Left lung (tissue), 14 donors: ENCODE measurements at places on chromosomes 7 and 10. TPM values are rescaled to one million over a fixed set of nuclear protein-coding genes. Genes with fewer than 3 reads are reported as not detected.

The MMP21 gene
- total RNA-seq: 0.32 TPM

The DDC gene
- total RNA-seq: 1.2 TPM

The KCP gene
- total RNA-seq: 1.7 TPM

The FRMPD2 gene
- 2.0 TPM for total RNA-seq

GRCh38 chr7:149232362-149232761 is 7.1 kb upstream of the ZNF212 start:
- no peak for DNase-seq

DNA sequence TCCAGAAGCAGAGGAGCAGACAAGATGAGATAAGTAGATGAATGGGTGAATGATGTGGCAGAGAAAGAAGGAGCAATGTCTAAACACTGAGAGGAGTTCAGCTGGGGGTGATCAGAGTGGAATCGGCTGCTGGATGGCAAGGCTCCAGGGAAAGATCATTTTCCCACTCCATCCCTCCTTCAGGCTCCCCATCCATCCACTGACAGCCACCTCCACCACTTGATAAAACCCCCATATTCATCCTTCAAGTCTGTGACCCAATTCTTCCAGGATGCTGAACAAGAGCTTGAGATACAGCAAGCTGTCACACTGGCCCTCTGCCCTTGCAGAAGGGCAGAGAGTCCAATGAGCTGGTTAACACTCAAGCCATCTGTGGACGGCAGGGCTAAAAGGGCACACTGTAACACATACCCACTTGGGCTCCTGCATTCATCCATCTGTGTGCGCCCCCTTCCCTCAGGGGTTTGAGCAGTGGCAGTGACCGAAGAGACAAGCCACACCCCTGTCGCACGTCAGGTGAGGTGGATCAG is 30.8 kb upstream of the CACNB2 start:
- no peak for DNase-seq

- no peak for DNase-seq
These were observed 170.9 kb upstream of the MAGI2 start for GRCh38 chr7:79624336-79624735.

DNA sequence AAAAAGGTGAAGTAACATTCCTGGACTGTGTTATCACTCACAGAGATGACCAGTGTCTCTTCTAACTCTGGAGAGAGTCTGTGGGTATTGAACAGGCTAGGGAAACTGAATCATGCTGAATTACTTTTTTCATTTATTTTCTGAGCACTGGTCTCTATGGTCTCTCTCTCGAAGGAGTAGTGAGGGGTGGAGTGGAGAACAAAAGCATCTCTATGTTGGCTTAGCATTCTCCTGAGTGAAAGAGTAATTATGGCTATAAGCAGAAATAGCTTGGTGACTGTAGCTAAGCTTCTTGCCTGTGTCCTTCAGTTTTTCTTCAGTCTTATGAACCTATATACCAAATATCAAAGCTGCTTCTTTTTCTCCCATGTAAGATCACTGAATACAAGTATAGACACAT is 64.6 kb upstream of the PTN start:
- DNase-seq: no peak

DNA sequence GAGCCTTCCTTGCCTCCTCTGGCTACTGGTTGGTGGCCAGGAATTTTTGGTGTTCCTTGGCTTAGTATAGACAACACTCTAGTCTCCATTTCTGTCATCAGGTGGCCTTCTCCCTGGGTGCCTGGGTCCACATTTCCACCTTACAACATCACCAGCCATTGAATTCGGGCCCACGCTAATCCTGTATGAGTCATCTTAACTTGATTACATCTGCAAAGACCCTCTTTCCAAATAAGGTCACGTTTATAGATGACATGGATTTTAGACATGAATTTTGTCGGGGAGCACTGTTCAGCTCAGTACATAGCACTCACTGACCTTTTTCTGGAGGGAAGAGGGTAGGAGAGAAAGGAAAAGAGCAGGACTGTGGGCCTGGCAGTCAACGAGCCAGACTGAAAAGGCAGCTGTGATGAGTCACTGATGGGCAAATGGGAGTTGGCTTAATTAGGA is 39.4 kb downstream of the MMRN2 start:
- DNase-seq: no peak

GRCh38 chr7:15143121-15143520 is 240.6 kb upstream of the DGKB start:
- no peak for DNase-seq

DNA sequence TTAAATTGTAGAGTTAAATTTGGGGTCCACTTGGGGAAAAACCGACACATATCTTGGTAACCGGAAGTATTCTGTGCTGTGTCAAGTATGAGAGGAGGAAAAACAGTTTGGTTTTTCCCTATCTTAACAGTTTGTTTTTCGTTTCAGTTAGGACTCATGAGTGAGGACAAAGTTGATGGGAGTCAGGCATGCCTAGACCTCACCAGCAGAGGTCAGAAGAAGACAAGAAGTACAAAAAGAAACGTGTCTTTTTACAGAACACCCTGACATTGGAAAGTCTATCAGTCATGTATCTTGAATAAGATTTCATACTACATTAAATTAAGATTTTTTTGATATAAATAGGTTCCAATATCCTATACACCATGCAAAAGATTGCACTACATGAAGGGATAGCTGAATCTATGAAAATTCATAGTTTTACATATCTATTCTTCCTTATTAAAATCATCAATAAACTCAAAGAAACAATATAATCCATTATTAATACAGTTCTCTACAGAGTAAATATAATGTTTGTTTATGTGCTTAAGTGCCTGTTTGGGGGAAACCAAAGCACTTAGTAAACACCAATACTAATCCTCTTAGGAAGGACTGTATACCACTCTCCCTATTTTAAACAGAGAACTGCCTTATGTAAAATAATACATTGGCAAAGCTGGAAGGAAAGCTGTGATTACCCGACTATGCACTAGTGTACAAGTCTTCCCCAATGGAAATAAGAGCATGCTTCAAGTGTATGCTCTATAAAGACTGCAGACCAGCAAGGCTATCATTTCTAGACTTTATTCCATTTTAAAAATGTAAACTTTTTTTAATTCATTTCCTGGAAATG is 95.6 kb downstream of the USP6NL start:
- peak; percentile 42 for DNase-seq

- no peak for DNase-seq
These were observed 95.1 kb downstream of the SNX13 start for GRCh38 chr7:17845197-17845547.

DNA sequence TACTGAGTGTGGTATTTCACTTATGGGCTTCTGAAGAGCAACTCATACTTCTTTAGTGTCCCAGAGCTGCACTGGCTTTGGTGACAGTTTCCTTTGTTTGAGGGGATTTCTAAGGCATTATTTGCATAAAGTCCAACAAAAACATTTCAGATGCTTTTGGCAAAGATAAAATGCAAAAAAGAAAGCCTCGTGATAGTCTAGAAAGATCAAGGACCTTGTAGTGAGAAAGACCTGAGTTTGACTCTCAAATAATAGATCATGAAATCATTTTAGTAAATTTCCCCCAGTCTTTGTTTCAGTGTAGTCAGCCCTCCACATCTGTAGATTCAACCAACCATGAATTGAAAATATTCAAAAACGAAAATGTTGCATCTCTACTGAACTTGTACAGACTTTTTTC is 107.4 kb downstream of the EEPD1 start:
- DNase-seq: no peak

- no peak for DNase-seq
These were observed 16.1 kb upstream of the EN2 start for GRCh38 chr7:155441856-155442255.
